ENCODE measurements at places on chromosomes 12 and 14.

DNA sequence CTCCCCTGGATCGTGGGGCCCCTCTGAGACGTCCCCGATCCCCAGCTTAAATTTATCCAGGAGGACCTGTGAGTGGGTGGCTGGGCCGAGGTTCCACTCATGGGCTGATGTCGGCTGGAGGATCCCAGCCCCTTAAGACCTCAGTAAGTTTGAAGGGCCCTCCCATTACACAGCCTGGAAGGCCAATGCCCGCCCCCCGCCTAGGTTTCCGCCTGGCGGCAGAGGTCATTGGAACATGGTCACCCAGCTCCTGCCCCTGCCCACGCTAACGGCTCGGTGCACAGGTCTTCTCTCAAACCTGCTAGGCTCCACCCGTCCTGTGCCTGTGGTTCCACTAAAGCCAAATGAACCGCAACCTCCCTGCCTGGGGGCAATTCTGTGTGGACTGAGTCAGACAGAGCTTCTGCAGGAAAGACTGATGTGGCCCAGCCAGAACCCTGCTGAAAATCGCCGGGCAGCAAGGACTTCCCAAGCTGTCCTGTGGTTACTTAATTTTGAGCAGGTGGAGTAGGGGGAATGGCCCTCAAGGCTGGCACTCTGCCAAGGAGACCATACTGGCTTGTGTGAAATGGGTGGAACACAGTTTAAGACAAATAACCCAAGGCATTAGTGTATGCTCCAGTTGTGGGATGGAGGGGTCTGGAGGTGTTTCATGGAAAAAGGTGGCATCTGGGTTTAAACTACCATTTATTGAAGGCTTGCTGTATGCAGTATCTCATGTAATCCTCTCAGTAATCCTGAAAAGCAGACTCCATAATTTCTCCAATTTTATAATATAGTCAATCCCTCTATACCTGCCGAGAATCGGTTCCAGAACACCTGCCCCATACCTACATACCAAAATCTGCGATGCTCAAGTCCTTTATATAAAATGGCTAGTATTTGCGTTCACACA, 903 bp upstream of the NT5DC3 start:
- DNase-seq = no peak

- DNase-seq = no peak
Measured at GRCh38 chr12:67789266-67789665, 140.7 kb downstream of the DYRK2 start.

DNA sequence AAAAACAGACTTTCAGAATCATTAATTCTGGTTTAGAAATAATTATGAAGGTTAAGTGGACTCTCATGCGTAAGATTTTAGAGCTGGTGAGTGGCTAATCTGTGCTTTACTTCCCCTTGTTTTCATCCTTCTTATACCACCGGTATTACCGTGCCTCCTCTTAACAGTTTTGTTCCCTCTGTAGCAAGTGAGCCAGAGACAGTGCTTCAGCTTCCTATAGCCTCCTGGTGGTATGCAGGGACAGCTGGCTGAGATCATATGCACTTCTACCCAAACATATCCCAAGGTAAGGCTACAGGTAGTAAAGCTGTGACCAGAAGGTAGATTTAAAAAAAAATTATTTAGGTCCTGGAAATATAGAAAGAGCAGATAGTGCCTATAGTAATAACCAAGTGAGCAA, 55.2 kb downstream of the PDE3A start:
- DNase-seq = no peak

DNA sequence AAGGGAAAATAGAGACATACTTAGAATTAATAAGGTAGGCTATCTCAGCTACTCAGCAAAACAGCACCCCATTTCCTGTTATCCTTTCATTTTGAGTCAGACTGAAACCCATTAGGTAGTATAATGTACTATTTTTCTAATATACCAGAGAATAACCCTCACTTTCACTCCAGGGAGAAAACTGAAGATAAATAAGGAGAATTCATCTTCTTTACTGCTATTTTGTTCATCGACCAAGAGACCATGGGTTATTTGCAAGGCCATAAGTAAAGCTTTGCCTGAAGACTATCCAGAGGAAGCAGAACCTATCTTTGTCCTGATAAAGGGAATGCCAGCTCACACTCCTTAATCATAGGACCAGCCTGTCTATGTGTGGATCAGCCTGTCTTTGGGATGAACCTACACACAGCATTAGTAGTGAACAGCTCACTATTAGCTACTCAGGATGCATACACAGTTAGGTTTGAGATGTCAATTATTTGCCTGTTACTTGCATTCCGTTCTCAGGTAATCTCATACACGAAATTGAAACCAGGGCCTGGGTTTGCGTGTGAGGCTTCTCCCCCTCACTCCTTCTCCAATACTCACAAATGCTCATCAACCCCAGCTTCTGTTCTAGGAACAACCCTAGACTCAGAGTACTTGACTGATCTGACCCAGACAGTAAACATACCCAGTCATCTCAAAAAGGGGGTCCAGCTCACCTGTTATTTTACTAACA, 124.4 kb downstream of the DAD1 start:
- no peak for DNase-seq

- DNase-seq = no peak
Measured at GRCh38 chr12:124720681-124721500, 142.8 kb downstream of the SCARB1 start.

GRCh38 chr12:47360093-47360480, 280.3 kb upstream of the AMIGO2 start:
- DNase-seq = no peak

DNA sequence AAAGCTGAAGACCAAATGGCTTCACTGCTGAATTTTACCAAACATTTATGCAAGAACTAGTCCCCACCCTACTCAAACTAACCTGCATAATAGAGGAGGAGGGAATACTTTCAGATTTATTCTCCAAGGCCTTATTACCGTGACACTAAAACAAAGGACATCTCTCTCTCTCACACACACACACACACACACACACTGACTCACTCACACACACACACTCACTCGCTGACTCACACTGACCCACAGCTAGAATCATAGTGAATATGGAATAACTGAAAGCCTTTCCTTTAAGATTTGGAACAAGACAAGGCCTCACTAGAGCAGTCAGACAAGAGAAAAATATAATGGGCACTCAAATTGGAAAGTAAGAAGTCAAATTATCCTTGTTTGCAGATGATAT, 1014.1 kb downstream of the TMTC2 start:
- DNase-seq = no peak

DNA sequence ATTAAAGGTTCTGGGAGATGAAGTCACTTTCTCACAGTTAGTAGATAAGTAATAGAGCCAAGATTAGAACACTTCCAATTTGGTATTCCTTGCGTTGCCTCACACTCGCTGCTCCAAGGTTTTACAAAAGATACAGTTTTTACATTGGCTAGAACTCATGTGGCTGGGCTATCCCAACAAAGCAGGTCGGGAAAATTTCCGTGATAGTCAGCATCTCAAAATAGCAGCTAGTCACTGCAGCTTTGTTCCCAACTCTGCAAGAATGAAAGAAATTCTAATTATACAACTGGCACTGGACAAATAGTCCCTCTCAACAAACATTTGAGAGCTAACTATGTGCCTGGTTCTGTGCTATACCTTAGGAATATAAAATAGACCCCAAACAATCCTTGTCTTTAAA, 24.6 kb upstream of the PPP1R12A start:
- no peak for DNase-seq

GRCh38 chr12:28092396-28092795, 97.9 kb upstream of the CCDC91 start:
- DNase-seq = no peak

Measured in central memory CD4-positive, alpha-beta T cell (primary cell).